Activated CD4-positive, alpha-beta T cell treated with anti-CD3 and anti-CD28 coated beads, Interleukin-2, amount 10 ng/mL, durations not matched to agents 7 days and 5 days (primary cell): ENCODE measurements at places on chromosomes 7 and 10. TPM values are rescaled to one million over a fixed set of nuclear protein-coding genes. Genes with fewer than 3 reads are reported as not detected.

RNF32 gene
- 2.2 TPM for total RNA-seq

GRCh38 chr7:100852048-100852872, at the start of gene SLC12A9:
Gene SLC12A9, plus strand, starts transcription at chr7:100852713. Its CDS starts 1,485 bp downstream, at chr7:100854198.
- DNase-seq = peak; percentile 89

TDRD1 gene
- 0.04 TPM for total RNA-seq

DNA sequence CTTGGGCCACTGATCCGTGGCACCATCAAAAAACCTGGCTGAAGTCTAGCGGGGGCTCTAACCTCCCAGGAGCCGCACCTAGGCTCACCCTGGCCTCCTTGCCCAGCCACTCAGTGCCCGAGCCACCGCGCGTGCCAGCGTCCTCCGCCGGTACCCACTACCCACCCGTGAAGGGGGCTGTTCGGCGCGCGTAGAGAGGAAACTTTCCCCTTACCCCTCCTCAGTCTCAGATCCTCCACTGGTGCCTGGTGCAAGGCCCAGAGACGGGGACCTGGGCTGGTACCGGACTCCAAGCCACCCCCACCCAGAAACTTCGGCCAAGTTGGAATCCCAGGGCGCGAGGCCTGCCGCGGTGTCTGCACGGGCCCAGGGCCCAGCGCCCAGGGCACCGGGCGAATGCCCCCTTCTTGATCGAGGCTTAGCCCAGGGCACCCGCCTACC, 3.5 kb upstream of the EBF3 start:
- DNase-seq = no peak

ELN gene
- not detected for total RNA-seq

- no peak for DNase-seq
Measured at GRCh38 chr7:40544871-40545303, 410.1 kb downstream of the SUGCT start.

DNA sequence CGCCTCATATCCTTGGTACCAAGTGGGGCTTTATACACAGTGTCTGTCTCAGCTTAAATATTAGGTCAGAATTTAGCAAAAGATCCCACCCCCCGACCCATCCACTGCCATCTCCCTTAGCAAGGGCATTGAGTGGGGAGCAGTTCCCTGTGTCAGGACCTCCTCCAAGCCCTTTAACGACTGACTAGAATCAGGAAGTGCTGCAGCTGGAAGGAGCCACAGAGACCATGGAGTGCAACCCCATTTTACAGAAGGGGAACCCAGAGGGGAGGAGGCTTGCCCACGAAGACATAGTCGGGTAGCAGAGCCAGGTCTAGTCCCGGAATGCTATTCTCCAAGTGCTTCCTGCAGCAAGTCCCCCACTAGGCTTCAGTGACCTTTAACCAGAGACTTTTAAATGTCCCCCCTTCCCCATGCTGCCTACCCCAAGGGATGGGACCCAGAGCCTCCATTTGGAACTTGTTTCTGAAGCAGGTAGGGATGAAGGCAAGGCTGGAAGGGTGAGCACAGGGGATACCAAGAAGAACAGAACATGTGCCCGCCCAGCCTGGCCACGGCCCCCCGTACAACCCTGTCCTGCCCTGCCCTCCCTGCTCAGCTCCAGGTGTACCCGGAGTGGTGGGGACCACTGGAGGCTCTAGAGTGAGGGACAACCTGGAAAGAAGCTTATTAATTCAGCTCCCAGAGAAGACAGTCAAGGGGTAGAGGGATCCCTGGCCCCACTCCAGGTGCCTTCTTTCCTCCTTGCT, 41.3 kb downstream of the C10orf105 start:
- no peak for DNase-seq

DNA sequence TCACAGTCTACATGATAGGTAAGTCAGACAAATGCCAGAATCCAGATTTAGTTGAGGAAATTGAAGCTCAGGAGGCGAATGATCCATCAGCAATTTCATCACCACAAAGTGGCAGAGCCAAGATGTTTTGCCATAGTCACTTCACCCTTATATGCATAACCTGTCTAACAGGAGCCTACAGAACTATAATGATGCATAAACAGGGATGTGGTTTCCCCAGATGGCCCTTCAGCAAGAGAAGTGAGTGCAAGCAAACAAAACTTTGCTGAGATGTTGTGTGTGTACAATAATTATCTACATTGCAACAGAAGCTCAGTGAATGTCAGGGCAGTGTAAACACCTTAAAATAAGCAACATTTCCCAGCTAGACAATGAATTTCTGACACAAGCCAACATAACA, 28.6 kb downstream of the PON3 start:
- DNase-seq = no peak

GRCh38 chr7:143733876-143734275, 23.6 kb downstream of the CTAGE6 start:
- no peak for DNase-seq

FLNC gene
- not detected for total RNA-seq

XRCC2 gene
- 13.5 TPM for total RNA-seq

DNA sequence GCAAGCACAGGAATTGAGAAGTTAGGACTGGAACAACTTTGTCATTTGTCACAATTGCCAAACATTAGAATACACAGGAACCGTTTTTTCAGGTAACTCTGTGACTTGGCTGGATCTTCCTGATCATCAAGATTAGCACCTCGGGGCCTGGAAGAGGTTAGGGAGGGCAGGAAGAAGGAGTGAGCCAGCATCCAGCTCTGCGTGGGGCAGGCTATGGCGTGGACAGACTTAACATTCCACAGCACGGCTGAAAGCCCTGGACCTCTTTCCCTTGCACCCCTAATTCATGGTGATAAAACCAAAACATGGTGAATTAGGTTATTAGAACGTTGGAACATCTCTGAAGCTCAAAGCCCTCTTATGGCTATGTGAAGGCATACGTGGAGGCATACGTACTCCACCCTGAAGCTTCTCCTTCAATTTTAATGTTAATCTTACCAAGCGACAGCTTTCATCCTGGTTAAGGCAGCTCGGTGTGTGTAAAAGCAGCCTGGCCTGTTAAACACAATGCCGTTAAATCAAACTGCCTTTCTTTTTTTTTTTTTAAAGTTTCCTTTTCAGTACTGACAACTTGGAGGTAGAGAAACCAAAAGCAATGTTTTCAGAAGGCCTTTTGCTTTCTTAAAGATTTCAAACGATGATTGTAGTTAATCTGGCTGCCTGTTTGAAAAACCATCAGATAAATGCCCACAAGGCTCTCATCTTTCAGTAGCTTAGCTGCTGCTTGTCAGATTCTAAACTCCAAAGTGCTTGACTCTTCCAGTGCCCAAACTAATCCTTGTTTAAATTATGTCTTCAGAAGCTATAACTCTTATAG, 4.5 kb downstream of the GRK5 start:
- DNase-seq = peak; percentile 44

- DNase-seq = no peak
Measured at GRCh38 chr10:104406715-104407650, 53.4 kb downstream of the CFAP58 start.

POP7 gene
- 39.9 TPM for total RNA-seq

RPEL1 gene
- total RNA-seq = not detected

DNA sequence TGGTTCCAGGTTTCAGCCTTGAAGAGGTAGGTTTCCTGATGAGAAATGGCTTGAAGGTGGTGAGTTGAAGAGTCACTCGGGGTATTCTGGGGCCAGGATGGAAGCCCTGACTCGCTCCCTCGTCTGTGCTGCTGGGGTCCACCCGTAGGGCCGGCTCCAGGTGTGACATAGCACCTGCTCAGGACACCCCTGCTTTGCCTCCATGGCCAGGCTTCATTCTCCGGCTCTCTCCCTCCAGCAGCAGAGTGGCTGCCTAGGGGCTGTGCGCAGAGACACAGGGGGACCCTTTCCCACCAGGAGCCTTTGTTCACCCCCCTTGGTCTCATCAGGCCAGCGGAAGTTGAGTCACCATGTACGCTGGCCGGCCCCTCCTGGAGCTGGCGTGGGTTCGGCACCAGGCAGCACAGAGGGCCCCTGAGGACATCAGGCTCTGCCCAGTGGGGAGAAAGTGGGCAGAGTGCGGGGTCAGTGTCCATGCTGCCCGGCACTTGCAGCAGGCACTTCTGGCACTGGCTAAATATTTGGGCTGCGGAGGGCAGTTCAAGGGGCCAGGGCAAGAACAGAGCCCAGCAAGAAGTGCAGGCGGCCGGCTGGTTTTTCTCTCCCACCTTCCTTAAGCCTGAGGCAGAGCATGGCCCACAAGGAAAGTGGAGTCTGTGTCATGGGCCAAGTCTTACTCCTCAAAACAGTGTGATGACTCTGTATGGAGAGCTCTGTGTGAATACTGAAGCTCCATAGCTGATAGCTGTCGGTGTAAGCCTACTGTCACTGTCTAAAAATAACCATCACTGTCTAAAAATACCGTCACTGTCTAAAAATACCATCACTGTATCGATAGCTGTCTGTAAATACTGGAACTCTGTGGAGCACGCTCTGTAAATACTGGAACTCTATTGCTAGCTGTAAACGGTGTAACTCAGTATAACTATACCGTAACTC, 3.7 kb upstream of the PRKAR1B start:
- DNase-seq = no peak
